Fibroblast of upper back skin (primary cell): ENCODE measurements at places on chromosomes 1 and 21.

DNA sequence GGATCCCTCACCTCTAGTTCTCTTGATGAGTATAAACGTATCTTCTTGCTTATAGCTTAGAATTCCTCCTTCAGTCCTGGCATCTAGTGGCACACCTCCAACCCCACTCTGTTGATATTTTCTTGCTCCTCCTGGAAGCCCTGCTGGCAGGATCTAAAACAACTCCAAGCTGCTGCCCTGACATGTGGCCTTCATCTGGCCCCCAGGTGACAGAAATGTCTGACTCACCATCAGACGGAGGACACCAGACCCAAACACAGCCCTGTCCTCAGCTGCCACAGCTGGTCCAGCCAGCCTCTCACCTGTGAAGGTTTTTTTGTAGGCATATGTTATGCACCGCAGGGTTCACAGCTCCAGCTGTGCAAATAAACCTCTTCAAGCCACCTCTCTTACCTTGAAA is 53.4 kb downstream of the KRTAP19-8 start:
- no peak for DNase-seq

GRCh38 chr1:40197656-40198055 is 36.5 kb downstream of the RLF start:
- no peak for DNase-seq

DNA sequence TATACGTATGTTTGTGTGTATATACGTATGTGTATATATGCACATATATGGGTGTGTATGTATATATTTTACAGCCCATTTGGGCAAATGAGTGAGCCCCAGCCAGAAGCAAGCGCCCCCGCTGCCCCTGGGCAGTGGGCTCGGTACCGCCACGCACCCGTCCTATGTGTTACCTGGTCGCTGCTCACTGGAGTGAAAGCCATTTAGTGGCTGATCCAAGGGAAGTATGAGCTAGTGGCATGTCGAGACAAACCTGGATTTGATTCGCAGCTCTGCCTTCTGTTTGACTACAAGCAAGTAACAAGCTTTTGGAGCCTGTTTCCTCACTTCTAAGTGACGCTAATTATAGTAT is 35.8 kb upstream of the JAK1 start:
- no peak for DNase-seq

- no peak for DNase-seq
Observed at GRCh38 chr1:204563307-204563706, 47.1 kb downstream of the MDM4 start.

- DNase-seq = no peak
Observed at GRCh38 chr1:2127187-2128145, 67.1 kb downstream of the FAAP20 start.
